ENCODE measurements at places on chromosomes 1 and 21.
A peak's percentile ranks its signal among the peaks of the same experiment; 100 is the strongest.

DNA sequence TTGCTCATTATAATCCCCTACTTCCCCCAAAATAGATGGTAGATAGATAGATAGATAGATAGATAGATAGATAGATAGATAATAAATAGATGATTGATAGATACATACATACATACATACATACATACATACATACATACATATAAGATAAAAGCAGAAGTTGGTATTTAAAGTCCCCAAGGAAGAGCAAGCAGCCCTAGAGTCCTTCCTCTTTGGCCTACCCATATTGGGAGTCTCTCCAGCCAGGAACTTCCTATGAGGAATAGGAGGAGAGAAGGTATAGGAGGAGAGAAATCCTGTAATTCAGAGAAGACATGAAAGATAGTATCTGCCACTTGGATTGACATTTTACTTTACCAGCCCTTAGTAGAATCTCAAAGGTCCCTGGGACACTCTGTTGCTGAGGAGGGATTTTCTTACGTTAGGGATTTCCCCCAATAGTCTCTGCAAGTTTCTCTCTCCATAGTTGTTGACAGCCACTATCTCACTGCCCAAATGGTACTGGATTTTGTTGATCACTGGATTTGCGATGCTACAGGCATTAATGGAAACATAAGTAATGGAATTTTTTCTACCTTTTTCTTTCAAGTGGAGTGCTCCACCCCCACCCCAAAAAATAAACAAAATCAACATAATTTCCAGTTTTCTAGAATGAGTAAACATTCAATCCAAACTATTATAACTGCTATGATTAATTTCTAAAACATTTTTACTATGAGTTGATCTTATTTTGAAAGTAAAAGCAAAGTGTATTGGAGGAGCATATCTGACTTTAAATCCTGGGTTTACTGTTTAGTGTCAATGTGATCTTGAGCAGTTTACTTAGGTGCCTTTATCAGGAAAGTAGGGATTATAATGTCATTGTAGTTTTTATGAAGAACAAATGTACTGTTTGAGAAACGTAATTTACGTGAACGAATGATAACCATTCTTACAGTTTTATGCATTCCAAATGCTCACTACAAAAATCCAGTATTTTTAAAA is 93.2 kb upstream of the TNFSF4 start:
- no peak for DNase-seq

GRCh38 chr1:241808265-241808664 is 39.7 kb upstream of the EXO1 start:
- DNase-seq: no peak

DNA sequence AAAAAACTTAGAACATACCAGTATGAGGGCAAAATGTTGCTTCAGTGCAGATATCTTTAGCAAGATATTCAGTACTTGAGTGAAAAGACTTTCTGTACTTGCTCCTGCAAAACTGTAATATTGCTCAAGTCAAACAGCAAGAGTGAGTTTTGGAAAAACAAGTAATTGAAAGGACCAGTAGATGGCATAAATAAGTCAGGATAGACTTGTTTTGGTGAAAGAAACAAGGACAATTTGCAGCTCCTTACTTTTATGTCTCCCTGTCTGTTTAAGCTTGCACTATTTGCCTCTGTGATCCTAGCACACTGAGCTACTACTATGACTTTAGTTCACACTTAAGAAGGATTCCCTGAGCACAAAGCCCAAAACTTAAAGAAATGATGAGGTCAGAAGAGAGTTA is 39.1 kb downstream of the IFI44 start:
- no peak for DNase-seq

GRCh38 chr1:9275567-9276034 is 17.1 kb upstream of the SPSB1 start:
- DNase-seq: peak; percentile 76

DNA sequence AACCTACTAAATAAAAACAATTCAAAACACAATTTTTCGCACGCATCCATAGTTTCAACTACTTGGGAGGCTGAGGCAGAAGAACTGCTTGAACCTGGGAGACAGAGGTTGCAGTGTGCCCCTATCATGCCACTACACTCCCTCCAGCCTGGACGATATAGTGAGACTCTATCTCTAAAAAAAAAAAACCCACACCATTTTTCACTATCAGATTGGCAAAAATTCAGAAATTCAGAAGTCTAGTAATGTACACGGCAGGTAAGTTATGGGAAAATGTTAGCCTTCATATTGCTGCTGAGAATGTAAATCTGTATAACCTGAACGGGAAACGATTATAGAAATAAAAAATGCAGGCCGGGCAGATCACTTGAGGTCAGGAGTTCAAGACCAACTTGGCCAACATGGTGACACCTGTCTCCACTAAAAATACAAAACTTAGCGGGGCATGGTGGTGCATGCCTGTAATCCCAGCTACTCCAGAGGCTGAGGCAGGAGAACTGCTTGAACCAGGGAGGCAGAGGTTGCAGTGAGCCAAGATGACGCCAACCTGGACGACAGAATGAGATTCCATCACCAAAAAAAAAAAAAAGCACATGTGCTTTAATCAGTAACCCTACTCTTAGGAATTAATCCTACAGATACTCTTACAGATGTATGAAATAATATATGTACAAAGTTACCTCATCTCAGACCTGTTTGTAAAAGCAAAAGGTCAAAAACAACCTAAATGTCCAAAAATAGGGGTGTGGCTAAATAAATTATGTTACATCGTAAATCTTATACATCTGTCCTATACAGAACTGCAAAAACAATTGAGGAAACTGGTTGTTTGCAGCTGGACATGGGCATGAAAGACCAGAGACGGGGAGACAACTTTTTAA is 37.9 kb downstream of the ARID4B start:
- DNase-seq: no peak

DNA sequence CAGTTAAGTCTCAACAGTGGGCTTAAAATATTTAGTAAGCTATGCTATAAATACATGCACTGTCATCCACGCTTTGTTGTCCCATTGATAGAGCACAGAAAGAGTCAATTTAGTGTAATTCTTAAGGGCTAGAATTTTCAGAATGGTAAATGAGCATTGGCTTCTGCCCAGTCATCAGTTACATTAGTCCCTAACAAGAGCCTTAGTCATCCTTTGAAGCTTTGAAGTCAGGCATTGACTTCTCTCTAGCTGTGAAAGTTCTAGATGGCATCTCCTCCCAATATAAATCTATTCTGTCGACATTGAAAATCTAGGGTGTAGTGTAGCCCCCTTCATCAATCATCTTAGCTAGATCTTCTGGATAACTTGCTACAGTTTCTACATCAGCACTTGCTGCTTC is 12.0 kb upstream of the LPGAT1 start:
- no peak for DNase-seq

- DNase-seq: no peak
These were observed 15.3 kb upstream of the KCTD3 start for GRCh38 chr1:215551806-215552205.

DNA sequence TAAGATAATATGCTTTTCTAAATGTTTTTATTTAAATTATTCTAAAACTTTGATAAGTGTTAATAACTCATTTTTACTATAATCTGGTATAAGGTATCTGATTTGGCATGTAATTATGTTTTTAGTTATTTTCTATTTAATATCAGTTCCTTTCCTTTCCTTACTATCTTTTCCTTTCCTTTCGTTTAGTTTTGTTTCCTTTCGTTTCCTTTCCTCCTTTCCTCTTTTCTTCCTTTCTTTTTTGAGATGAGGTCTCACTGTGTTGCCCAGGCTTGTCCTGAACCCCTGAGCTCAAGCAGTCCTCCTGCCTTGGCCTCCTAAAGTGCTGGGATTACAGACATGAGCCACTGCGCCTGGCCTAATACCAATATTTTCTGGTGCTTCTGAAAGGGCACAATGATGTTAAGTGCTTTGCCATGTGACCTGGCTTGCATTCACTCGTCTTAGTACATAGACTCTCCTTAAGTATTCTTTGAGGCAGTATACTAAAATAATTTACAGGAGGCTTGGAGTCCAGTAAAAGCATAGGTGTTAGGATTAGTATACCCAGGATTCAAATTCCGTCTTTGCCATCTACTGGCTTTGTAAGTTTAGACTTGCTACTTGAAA is 18.7 kb downstream of the MIER1 start:
- DNase-seq: no peak

DNA sequence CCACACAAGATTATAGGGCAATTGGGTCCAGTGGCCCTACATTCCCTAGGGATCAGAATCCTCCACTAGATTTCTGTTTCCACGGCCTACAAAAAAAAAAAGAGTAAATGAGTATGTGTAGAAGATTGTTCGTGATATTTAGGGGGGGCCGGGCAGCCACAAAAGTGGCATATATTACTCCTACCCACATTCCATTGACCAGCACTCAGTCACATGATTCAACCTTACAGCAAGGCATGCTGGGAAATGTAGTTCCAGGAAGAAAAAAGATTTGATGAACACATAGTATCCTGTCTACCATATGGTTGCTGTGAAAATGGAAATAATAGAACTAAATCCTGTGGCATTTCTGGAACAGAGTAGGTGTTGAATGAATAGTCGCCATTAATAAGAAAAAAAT is 43.4 kb upstream of the GJB5 start:
- DNase-seq: no peak

- DNase-seq: no peak
These were observed 37.5 kb downstream of the IVNS1ABP start for GRCh38 chr1:185279571-185279970.

DNA sequence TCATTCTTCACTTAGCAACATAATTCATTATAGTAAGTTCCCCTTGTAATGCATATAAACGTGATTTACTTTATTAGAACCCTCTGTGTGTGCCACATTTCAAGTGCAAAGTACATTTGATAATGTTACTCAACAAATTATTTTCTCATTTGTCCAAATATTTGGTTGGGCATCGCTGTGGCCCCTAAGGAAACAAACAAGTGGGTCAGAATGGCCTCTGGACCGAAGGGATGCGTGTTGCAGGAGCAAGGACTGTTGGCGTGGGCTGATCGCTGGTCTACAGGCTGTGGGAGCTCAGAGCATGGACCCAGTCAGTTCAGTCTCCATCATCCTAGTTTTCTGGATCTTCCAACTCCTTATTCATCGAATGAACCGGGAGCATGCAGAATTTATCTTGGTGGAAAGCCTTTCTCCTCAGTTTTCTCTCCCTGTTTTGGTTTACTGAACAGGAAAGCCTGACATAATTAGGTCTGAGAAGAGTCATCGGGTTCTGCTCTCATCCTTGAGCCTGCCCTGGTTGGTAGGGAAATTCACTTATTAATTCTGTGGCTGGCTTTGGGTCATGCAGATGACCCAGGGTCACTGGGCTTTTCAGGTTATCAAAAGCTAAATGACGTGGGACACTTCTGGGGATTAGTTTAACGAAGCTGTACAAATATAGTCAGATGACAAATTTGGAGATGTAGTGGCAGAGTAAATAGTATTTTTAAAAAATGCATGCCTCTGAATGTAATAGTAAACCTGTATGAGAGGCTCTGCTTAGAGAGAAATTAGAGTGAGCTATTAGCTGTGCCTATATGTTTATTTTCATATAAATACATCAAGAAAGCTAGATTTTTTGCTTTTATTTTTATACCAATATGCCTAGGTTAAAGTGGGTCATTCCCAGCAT is 200.2 kb downstream of the SDCCAG8 start:
- no peak for DNase-seq

GRCh38 chr1:244779410-244779809 is 56.0 kb upstream of the COX20 start:
- DNase-seq: no peak

DNA sequence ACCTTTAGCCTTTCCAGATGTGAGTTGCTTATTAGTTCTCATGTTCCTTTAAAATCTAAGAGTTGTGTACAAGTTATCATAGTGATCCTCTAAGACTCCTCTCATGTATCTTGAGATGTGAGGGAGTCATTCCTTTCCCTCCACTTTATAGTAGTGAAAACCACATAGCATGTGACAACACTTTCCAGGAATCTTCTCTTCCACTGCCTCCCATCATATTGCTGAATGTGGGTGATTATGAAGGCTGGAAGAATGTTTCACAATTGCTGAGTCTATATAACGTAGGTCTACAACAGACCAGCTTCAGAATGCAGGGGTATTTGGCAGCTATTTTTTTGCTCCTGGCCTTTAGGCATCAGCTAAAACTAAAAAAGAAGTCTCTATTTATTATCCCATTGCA is 44.7 kb upstream of the LRRC7 start:
- no peak for DNase-seq

- DNase-seq: no peak
These were observed 106.3 kb downstream of the EBNA1BP2 start for GRCh38 chr1:43065616-43066399.

- DNase-seq: no peak
These were observed 171.2 kb downstream of the TTLL7 start for GRCh38 chr1:83827741-83828140.

DNA sequence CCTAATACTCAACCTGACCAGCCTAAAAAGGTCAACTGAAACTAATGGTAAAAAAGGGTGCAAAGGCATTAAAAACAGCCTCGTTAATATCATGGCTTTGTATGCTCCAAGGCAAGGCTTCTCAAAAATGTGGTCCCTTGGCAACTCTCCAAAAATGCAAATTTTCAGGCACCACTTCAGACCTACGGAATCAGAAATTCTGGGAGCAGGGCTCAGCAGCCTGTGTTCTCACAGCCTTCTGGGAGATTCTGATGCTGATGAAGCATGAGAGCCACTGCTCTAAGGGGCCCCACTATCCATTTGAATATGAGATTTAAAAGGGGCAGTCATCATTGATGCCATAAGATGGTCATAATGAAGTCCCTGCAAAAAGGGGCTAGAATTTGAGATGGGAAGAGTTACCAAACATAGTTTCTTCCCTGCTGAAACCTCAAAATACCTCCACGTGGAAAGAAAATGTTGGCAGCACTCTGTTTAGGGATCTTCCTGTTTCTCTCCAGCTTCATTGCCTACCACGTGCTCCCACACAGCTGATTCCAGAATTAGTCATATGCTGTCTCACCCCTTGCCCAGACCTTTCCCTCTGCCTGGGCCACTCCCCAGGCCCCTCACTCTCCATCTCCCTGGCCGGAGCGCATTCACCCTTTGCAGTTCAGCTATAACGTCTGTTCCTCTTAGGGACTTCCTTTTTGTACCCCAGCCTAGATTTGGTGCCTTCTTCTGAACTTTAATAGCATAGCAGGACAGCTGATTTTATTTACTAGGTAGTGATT is 46.7 kb downstream of the PHC2 start:
- no peak for DNase-seq

GRCh38 chr21:44365967-44366585 is 12.7 kb downstream of the TRPM2 start:
- DNase-seq: no peak

GRCh38 chr1:241963722-241964121 is 6.2 kb downstream of the BECN2 start:
- DNase-seq: no peak

- no peak for DNase-seq
These were observed 30.4 kb downstream of the CDC14A start for GRCh38 chr1:100382657-100383056.

Data from CD4-positive, alpha-beta T cell treated with Interleukin-1 beta for 1 hour (primary cell).